NCI-H1092 (cell line): ENCODE measurements at places on chromosomes 2 and 18.

GRCh38 chr2:223418604-223419199 is 183.5 kb downstream of the SCG2 start:
- DNase-seq, result no peak

GRCh38 chr18:27411911-27412310 is 226.8 kb upstream of the CHST9 start:
- DNase-seq, result no peak

DNA sequence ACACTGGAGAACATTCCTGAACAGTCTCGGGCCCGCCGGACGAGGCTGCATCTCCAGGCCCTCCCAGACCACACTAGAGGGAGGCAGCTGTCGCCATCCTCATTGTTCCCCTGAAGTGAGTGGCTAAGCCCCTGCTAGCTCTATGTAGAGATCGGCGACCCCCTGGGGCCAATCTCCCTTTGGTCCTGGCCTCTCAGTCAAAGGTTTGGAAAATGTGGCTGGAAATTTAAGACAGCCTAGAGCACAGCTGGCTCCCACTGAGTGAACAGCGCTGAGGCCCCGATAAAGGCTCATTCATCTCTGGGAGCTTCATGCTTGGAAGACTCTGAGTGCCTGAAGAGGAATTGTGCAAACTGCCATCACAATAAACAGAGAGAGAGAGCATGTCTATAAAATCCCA is 360.3 kb downstream of the CLIP4 start:
- DNase-seq, result no peak

DNA sequence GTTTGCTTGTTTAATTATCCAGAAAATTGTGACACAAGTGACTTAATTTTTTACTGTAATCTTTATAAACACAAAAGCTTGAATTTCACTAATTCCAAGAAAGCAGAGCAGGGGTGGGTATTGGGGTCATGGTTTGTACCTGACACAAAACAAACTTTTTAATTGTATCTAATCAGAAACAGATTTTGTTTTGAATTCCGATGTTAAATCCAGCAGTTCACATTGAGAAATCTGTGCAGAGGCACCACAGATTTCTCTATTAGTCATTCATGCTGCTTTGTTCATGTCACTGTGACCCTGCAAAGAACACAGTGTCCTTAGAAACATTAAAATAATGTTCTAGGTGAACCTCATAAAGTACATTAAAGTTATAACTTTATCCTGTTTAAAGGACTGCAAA is 443.4 kb downstream of the NYAP2 start:
- DNase-seq, result no peak

- DNase-seq, result no peak
Observed at GRCh38 chr2:183493040-183493439, 368.8 kb downstream of the NUP35 start.

- no peak for DNase-seq
Observed at GRCh38 chr2:142010477-142011270, 120.1 kb downstream of the LRP1B start.

- no peak for DNase-seq
Observed at GRCh38 chr2:71277147-71277475, 50.2 kb upstream of the PAIP2B start.

DNA sequence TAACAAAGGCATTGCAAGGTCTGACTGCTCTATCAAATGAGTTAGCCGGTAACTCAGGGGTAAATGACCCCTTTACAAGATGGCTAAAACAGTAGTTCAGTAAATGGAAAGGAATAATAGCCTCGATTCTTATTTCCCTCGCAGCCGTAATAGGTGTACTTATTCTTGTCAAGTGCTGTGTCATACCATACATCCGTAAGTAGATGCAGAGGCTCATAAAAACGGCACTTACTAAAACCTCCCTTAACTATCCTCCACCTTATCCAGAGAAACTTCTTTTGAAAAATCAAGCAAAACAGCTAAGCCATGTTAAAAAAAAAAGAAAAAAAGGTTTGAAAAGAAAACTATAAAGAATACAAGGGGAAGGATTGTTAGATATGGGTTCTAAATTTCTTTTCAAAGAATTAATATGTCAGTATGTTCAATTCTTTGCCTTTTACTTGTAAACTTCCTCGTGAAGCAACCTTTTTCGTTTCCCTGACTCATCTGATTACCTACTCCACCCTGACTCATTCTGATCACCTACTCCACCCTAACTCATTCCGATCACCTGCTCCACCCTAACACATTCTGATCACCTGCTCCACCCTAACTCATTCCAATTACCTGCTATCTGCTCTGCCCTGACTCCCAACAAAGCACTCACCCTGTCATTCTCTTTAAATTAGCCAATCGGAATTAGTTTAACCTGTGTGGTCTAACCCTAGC is 127.5 kb downstream of the SPAG16 start:
- no peak for DNase-seq

DNA sequence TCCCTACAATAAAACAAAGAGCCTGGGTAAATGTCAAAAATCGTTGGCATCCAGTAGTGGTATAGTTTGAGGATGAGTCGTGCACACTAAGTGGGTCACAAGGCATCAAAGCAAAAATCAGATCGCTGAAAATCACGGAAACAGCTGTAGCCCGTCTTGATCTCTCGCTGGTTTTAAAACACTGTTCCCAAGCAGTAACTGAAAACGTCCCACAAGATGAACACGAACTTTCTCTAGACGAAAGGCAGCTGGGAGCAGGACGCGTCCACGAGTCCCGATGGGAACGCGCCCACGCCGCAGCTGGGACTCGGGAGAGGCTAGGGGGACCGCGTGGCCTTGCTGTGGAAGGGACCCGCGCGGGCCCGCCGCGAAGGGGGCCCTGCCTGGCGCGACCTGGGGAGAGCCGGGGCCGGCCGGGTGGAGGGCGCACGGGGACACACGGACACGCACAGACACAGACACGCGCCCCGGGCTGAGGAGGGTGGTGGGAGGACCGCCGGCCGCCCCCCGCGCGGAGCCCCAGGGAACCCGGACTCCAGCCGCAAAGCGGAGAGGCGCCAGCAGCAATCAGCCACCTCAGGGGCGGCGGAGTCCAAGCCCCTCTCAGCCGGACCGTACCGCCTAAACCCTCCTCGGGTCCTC is 651 bp downstream of the STK17B start:
- no peak for DNase-seq

- no peak for DNase-seq
Observed at GRCh38 chr18:76405681-76406356, 89.2 kb downstream of the ZNF516 start.

DNA sequence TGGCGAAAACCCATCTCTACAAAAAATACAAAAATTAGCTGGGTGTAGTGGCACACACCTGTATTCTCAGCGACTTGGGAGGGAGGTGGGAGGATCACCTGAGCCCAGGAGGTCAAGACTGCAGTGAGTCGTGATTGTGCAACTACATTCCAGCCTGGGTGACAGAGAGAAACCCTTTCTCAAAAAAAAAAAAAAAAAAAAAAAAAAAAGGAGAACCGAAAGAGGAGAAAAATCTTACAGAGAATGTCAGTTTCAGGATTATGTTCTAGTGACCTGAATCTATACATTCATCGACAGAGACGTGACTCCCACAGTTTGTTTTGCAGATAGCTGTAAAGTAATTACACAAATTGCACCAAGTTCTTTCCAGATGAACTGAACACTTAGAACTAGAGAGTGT is 187.8 kb downstream of the FTCDNL1 start:
- DNase-seq, result no peak

DNA sequence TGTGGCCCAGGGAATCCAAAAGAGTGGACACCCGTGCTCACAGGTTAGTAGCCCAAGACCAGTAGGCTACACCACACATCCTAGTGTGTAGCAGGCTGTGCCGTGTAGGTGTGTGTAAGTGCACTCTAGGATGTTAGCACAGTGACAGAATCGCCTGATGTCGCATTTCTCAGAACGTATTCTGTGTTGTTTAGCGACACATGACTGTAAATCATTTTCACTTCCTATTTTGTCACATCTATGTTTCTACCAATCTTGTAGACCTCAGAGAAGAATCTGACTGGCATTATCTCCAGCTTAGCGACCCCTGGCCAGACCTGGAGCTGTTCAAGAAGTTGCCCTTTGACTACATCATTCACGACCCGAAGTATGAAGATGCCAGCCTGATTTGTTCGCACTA is 45.1 kb downstream of the NTSR2 start:
- DNase-seq, result no peak

- DNase-seq, result no peak
Observed at GRCh38 chr2:101399021-101399799, 11.9 kb upstream of the CREG2 start.

DNA sequence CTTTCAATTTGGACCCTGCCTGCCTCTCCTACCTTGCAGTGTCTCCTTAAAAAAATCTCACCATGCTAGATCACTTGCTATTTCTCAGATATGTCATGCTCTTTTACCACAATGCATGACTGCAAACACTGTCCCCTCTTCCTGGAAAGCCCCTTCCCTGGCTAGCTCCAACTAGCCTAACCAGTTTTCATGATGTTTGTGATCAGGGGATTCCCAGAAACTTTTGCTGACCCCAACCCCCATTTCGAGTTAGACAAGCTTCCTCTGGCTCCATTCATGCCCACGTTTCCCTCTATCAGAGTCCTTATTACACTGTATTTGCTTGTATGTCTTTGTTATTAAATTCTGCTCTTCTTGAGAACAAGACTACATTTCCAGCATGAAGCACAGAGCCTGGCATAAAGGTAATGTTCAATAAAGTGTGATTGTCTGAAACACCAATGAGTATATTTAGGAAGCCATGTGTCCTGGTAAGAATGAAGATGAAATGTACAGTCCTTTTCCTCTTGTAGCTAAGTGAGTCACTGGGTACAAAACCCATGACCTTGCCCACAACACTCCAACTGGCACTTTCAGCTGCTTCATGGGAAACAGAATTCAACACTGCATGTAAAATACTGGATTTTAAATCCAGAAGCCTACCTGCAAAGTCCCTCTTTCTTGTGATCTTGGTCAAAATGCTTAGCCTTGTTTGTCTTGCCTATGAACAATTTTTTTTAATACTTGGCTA is 62.0 kb upstream of the ATL2 start:
- no peak for DNase-seq

DNA sequence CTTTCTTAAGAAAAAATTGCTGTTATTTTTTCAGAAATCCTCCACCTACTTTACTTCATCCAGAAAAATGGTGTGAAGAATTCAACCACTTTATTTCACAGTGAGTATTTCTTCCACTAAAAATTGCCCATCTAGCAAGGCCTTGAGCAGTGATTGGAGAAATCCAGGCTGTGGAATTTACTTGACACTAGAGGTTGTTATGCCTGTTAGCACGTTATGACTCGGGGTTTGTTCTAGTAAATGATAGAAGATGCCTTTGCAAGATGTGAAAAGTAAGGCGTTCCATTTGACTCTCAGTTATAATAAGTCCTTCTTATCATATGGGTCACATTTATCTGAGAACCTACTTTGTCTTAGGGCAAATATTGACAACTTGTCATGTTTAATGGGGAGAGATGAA is 157.4 kb downstream of the MYO3B start:
- DNase-seq, result no peak

DNA sequence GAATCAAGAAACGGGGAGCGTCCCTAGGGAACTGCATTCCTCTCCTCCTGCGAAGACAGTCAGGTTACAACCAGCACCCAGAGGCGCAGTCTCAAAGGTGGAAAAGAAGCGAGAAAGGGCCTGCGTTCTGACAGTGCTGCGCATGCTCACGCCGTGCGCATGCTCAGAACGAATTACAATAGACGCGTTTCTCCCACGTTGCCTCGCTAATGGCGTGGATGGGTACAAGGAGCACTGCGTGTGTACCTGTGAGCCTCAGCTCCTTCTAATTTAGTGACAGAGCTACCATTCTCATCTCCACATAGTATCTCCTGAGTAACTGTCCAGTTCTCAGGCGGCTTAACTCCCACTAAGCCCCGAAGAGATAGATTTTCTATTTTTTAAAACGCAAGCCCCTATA is 448.8 kb downstream of the TXNL1 start:
- no peak for DNase-seq

- no peak for DNase-seq
Observed at GRCh38 chr2:212484563-212485080, 54.0 kb downstream of the ERBB4 start.

- no peak for DNase-seq
Observed at GRCh38 chr2:66753660-66754059, 318.7 kb downstream of the MEIS1 start.

DNA sequence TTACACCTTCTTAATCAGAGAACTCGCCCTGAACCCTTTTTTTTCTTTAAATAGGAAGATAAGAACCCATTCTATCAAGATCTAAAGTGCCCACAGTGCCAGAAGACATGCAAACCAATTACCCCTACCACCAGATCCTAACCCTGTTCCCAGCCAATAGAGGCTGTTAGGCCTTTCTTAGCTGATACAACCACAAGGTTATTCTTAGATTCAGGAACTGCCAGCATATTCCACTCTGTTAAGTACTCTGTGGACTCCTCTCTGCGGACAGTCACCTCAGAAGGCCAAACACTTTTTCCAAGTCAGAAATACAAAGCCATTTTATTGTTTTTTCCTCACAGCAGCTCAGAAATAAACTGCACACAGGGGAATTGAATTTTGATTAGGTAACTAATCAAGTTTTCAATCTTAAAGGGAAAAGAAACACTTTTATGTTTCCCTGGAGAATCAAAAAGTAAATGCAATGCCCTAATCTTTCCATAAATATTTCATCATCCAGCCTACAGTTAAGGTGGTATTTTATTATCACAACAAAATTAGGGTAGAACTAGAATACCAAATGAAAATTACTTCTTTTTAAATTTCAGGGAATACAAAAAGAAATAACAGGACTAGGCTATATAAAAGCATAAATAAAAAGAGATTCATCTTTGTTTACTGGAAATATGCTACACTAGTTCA is 111.4 kb downstream of the NBAS start:
- DNase-seq, result no peak
